T-helper 22 cell (primary cell): ENCODE measurements at places on chromosomes 13 and 19.

GRCh38 chr13:111360452-111360851, 40.0 kb downstream of the TEX29 start:
- no peak for DNase-seq

GRCh38 chr13:40664350-40665125, 1.9 kb downstream of the FOXO1 start:
- DNase-seq, result peak; percentile 53

- no peak for DNase-seq
Measured at GRCh38 chr13:43305416-43305815, 282.0 kb downstream of the DNAJC15 start.

DNA sequence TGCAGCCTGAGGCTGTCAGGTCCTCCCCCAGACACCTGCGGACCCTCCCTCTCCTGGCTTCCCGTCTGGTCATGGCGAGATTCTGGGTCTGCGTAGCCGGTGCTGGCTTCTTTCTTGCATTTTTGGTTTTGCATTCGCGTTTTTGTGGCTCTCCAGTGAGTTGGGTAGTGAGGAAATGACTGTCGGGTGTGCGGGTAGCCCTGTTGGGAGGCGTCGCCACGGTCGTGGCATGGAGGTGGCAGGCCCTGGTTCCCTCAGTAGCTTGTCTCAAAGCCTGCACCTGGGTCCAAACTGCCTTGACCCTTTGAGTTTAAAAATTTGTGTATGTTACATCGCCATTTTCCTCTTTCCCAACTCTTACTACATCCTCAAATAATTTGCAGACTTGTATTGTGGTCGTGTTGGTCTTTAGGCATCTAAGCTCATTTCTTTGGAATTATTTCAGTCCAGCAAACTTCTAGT, 344 bp downstream of the NHLRC3 start:
- DNase-seq, result no peak

DNA sequence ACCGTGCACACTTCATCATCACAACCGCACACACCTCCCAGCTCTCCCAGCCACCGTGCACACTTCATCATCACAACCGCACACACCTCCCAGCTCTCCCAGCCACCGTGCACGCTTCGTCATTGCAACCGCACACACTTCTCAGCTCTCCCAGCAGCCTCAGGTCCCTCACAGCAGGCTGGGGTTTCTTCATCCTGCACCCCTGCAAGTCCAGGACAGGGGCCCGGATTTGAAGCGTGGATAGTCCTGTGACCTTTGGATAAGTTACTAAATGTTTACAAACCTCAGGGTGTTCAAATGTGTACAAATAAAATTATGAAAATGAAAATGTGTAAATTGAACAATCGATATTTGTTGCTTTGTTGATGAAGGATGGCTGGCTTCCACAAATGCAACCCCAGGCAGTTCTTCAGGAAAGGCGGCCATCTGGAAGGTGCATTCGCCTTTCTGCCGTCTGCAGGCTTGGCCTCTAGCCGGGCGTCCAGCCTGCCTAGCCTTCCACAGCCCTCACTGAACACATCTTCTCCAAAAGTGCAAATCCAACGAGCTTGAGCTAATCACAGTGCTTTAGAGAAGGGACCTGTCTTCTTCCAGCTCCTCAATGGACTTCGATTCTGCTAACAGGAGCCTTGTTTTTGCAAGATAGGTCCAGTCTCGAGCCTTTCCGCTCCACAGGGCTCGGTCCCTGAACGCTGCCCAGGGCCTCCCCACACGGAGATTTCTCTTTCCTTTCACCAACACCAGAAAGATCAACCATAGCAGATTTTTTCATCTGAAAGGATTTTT, 74.2 kb downstream of the SPACA7 start:
- no peak for DNase-seq

GRCh38 chr13:95301183-95301967, at the start of gene ABCC4:
ABCC4 (minus strand) TSS chr13:95301451; CDS start chr13:95301314, 137 bp downstream.
- peak; percentile 25 for DNase-seq

DNA sequence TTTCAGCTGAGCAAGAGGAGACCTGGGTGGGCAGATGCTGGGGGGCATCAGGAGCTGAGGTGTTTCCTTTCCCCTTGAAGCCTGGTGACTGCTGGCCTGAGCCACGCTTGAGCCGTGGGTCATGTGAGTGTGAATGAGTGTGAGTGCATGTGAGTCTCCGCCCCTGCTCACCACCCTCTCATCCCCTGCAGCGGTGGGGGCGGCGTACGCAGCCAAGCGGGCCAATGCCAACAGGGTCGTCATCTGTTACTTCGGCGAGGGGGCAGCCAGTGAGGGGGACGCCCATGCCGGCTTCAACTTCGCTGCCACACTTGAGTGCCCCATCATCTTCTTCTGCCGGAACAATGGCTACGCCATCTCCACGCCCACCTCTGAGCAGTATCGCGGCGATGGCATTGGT, 5.2 kb downstream of the B3GNT8 start:
- no peak for DNase-seq

DNA sequence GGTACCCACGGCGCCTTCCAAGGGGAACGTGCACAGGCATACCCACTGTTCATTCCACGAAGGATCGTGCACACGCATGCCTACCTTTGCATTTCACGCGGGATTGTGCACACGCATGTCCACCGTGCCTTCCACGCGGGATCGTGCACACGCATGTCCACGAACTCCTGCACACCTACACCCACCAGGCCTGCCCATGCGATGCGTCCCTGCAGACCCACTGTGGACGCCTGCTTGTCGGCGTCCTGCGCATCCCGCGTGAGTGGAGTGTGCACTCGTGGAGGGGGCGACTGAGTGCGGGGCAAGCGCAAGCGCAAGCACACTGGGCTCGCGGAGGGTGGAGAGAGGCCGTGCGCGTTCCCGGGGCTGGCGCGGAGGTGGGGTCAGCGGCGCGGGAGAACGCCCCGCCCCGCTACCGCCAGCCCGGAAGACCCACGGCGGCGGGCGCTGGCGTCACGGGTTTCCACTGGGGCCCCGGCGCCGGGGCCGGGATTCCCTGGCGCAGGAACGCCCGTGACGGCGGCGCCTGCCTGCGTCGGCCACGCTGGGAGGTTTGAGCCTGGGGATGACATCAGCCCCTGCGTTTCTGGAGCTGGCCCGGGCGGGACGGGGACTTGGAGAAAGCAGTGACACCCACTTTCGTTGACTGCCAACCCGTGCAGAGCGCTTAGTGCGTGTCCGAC, 18.7 kb downstream of the GADD45B start:
- peak; percentile 67 for DNase-seq

- no peak for DNase-seq
Measured at GRCh38 chr19:39525205-39525604, 7.4 kb downstream of the EID2B start.

DNA sequence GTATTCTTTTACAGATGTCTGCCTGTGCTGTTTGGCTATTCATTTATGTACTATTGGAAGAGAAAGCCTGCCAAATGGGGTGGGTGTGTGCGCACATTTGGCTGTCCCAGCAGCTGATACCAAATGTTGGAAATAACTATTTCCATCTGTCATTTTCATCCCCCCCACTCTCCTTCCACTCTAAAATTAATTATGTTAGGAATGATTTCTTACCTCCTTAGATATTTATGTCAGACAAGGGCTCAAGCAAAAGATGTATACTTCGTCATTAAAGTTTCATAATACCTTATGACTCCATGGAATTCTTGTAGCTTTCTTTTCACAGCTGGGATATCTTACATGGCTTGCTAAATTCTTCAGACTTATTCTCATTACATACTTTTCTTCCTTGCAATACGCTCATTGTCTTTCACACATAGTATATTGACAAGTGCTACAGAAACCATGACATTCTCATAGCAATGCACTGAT, 18.6 kb downstream of the ITM2B start:
- DNase-seq, result no peak

DNA sequence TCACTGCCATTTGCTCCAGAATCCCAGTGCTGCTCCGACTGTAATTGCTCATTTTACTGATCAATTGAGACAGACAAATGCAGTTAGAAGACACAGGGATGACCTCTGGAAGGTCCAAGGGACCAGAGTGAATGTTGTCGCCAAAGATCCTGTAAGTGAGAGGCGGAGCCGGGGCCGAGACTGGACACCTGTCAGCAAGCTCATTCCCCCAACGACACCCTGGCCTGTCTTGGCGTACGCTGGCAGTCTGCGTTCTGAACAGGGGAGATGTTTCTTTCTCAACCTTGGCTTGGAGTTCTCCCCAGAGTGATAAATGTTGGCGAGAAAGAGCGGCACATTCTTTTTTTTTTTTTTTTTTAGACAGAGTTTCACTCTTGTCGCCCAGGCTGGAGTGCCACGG, 24.2 kb downstream of the GADD45B start:
- DNase-seq, result no peak

DNA sequence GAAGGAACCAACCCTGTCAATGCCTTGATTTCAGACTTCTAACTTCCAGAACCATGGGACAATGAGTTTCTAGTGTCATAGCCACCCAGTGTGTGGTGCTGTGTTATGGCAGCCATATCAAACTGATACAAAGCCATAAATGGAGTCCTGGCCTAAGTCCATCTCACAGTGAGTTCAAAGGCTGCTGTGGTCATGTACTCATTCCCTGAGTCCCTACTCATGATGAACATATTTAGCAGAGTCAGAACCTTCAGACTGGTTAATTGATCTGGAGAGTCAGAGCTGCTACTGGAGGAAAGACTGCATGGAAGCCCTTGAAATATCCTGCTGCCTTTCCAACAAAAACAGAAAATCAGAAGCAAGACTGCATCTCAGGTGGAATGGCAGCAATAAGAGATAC, 39.2 kb upstream of the CSNK1A1L start:
- DNase-seq, result no peak

DNA sequence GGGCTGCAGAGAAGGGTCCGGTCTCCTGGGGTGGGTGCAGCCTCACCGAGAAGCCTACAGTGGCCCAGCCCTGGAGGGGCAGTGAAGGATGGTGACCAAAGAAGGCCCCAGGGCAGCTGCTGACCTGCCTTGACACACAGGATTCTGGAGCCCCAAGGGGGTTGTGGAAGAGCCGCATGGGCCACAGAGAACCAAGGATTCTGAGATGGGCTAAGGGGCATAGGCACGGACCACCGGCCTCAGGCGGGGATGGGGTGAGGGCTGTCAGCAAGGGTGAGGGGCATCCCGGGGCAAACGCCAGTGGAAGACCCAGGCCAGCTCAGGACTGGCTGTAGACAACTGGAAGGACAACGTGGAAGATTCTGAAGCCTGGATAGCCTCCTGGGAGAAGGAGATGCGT, 151.6 kb downstream of the TEX29 start:
- DNase-seq, result no peak

- peak; percentile 30 for DNase-seq
Measured at GRCh38 chr19:11694533-11695439, 44.0 kb downstream of the ZNF823 start.

- DNase-seq, result no peak
Measured at GRCh38 chr13:30496147-30496546, 30.4 kb upstream of the HMGB1 start.

GRCh38 chr19:48497728-48498594, 13.7 kb downstream of the LMTK3 start:
- DNase-seq, result no peak

GRCh38 chr13:100560498-100561157, 28.0 kb downstream of the GGACT start:
- DNase-seq, result no peak

- no peak for DNase-seq
Measured at GRCh38 chr13:93624311-93624777, 397.7 kb downstream of the GPC6 start.

GRCh38 chr13:94702181-94703041, 9.9 kb downstream of the SOX21 start:
- DNase-seq, result no peak

DNA sequence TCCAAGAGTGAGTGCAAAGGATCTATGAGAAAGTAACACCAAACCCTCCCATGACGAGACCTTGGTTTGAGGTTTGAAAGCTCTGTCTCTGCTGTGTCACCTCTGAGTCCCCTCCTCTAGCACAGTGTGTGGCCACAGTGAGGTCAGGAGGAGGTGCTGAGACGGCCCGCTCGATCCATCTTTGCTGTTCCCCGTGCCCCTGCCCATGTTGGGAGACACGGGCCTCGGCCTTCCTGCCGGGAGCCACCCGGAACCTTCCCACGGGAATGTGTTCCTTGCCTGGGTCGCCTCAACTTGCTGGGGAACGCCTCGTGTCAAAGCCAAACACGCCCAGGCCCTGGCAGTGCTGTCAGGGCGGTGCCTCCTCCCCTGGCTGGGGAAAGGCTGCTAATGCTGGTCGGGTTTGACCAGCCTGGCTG, 10.1 kb downstream of the NANOS3 start:
- DNase-seq, result no peak

DNA sequence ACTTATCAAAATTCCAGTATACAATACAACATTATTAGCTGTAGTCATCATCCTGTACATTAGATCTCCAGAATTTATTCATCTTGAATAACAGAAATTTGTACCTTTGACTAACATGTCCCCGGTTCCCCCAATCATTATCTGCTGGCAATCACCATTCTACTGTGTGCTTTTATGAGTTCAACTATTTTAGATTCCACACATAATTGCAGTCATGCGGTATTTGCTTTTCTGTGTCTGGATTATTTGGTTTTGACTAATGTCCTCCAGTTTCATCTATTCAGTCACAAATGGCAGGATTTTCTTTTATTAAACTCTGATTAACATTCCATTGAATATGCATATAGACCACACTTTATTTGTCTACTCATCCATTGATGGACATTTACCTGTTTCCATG, 530.7 kb upstream of the SLITRK1 start:
- DNase-seq, result no peak

DNA sequence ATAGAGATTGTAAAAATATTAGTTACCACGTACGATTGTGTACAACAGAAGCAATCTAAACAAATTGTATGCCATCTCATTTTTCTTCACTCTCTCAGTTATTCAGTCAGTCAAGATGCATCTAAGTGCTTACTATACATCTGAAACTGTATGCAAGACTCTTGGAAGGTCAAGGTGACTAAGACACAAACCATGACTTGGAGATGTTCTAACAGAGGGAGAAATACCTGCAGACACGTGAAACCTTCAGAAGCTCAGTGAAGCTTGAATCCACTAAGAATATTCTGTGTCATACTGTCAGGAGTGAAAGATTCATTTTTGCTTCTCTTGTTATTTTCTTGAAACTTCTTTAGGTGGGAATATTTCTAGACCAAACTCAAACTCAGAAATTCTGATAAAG, 365.4 kb downstream of the ITGBL1 start:
- no peak for DNase-seq

DNA sequence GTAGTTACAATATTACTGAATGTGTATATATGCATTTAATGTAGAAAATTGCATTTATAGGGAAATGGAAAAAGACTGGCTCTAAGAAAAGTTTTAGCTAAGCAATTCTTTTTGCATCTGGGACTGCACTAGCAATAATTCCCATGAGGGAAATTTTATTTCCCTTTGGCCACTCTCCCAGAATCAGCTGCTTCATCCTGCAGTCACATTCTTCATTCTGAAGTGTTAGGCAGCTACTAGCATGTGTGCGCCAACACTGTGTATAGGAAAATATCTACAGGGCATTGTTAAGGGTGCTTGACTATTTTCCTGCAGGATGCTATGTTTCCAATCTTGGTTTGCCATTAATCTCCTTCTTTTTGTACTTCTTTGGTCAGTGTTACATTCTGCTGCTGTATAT, 312.8 kb upstream of the PCDH20 start:
- no peak for DNase-seq

DNA sequence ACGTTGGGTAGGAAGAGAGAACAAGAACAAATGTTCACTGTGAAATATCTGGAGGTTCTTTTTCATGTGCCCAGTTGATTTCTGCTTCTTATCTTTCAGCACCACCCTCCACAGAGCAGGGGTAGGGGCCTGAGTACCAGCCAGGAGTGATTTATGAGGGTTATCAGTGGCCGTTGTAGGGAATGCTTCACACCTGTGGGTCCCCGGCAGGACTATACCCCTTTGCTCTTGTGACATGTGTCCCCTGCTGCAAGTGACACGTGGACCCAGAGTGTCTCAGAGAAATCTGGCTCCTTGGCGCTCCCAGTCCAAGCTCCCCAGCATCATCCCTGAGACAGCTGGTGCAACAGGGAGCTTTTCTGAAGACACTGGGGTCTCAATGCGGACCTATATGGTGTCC, 29.7 kb downstream of the SIAH3 start:
- no peak for DNase-seq
